Chondrocyte (in vitro differentiated cells): ENCODE measurements at places on chromosomes 12 and 14. TPM values are rescaled to one million over a fixed set of nuclear protein-coding genes. Genes with fewer than 3 reads are reported as not detected.

DNA sequence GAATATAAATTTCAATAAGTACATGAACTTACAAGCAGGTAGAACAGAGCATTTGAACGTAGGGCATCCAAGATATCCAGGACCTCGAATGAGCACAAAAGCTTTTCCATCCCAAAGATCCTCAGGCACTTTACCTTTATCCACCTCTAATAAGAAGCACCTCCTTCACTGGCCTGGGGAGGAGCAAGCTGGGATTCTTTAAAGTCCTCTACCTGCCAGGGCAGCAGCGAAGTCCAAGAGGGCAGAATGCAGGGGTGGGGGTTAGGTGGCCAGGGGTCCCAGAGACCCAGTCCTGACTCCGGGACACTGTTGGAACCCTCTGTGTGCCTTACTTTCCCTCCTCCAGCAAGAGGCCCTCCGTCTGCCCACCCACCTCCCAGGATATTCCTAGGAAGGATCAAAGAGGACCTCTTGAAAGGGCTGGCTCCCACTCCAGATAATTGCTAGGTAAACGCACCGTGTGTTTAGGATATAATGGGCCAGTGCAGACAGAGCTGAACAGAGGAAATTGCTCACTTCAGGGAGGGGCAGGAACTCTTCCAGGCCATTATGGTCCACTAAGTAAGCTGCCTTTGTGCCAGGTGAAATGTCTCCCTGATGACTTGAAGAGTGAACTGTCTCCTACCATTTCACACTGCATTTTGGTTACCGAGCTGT, 68.1 kb downstream of the TTC9 start:
- no peak for DNase-seq

DNA sequence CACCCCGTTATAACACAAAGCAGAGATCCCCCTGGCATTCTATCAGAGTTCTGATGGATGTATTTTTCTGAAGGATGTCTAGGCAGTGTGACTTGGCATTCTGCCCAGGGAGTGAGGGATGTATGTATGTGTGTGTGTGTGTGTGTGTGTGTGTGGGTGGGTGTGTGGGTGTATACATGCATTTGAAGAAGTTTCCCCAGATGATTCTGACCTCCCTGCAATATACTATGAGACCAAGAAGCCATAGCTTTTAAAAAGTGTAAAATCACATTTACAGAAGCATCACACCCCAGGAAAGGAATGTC, 59.7 kb upstream of the NAP1L1 start:
- no peak for DNase-seq

DNA sequence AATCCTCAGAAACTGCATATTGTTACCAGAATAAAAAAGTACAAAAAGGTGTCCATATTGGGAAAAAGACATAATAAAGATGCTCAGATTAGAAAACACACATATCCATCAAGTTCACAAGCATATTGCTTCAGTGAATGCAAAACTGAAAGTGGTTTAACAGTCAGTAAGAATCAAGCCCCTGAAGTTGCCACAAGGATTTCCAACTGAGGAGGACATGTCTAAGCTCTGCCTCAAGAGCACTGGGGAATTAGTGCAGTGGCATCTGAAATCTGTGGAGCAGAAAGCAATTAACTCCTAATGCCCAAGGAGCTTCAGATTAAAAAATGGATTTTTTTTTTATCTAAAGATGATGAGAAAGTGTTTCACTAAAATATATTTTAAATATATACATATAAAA, 113.2 kb downstream of the DENND5B start:
- DNase-seq, result no peak

- no peak for DNase-seq
Observed at GRCh38 chr14:91405241-91405721, 12.3 kb downstream of the CCDC88C start.

DNA sequence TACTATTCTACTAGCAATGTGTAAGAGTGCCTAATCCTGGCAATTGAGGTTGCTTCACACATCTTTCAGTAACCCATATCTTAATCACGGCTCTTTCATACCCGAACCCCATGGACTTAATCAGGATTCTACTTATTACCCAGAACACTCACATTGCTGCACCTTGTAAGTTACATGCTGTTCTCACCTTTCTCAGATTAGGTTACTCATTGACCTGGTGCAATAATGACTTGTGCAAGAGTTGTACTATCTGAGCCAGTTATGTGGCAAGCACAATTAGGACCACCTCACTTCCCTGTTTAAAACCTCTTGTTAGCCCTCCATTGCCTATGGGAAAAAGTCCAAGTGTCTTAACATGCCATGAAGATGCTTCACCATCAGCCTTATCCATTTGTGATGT, 306.7 kb upstream of the E2F7 start:
- no peak for DNase-seq

DNA sequence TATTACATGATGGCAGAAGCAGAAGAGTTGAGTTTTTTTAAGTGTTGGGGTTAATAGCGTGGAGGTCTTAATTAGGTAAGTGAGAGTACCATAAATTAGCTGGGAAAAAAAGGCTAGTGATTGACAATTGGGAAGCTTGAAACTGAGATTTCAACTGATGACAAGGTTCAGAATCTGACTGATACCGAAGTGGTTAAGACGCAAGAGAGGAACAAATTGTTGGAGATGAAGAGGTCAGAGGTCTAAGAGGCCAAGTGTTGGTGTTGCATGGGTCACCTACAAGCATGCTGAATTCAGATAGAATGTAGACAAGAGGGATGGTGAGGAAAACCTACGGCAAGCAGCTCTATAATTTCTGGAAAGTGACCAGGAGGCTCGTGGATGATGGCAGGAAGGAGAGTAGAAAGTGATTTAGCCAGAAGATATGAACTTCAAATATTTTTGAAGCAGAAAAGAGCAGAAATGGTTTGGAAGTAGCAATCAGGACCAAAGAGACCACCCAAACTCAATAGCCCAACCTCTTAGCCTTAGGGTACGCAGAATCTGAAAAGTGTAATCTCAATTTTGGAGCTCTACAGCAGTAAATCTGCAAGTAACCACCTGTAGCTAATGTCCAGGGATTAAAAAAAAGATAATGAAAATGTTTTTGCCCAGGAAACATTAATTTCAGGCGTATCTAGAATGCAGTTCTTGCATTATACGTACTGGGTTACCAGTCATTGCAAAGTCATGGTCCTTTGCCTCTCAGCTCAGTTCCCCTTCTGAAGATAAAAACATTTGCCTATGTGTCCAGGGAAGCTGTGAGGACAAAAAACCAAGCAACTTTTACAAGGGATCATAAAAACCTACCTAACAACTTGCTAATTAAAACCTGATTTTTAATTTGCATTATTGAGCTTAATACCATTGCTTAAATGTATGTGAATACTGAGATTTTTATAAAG, 1.7 kb upstream of the TMPO start:
- no peak for DNase-seq

DNA sequence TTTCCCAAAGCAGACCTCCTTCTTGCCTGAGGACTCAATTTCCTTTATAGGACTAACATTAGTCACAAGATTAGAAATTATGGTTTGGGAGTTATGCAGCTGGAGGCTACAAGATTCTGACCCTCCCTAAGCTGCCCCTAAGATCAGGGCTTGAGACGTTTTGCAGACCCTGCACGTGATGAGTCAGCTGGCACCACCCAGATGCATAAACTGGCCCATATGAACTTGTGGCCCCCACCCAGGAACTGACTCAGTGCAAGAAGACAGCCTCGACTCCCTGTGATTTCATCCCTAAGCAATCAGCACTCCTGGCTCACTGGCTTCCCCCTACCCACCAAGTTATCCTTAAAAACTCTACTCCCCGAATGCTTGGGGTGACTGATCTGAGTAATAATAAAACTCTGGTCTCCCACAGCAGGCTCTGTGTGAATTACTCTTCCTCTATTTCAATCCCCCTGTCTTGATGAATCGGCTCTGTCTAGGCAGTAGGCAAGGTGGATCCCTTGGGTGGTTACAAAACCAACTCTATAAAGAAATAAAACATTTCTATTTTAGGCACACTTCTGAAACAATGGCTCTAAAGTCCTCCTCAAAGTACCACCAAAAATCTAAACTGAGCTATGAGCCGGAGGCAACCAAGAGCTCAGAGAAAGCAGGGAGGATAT, 233.4 kb downstream of the TMEM132D start:
- no peak for DNase-seq

GRCh38 chr12:89252284-89252683, 100.0 kb downstream of the DUSP6 start:
- DNase-seq, result no peak

DNA sequence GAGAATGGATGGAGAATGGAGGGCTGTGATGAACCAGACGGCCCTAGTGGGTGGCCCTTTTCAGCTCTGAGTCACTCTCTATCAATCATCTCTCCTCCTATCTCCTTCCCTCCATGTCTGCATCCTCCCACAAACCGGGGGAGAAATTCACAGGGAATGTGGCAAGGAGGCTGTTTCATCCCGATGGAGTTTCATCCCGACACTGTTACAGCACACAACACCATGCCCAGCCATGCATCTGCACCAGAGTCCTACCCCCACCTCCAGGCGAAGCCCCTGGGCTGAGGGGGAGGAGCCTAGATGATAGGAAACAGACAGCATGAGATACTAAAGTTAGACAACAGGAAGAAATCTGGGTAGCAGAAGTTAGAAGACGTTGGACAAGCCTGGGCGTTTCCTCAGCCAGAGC, 20.8 kb downstream of the SLC8B1 start:
- no peak for DNase-seq

DNA sequence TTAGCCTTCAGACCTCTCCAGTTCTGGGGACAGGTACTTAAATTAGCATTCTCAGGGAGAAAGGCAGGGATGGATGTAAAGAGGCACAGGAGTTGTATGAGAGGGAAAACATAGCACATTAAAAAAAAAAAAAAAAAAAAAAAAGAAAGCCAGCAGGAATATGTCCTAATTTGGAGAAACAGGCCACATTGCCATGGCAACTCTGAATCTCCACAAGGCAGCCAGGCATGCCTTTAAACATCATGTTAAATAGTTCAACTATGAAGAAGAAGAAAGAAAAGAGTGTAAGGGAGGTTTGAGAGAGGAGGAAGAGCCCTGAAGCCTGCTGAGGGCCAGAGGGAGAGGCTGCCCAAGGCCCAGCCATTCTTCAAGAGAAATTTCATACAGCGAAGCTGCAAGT, 145.8 kb downstream of the GRIN2B start:
- no peak for DNase-seq

- DNase-seq, result no peak
Observed at GRCh38 chr12:54028314-54029201, at the start of gene HOXC6. TSS of gene HOXC6 (plus strand) at chr12:54028440. CDS start at chr12:54028522, 82 bp downstream.

DNA sequence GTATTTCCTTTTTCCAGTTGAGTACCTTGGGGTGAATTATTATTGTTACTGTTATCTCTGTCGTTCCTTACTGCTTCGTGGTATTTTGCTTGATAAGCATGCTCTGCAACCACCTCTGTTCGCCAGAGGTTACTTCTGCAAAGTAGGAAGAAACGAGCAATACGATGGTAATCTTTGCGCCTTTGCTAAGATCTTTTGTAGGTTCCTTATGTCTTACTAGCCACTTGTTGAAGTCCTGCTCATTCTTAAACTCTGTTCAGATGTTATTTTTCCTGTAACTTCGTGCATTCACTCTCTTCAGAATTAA, 729 bp upstream of the M6PR start:
- no peak for DNase-seq

DNA sequence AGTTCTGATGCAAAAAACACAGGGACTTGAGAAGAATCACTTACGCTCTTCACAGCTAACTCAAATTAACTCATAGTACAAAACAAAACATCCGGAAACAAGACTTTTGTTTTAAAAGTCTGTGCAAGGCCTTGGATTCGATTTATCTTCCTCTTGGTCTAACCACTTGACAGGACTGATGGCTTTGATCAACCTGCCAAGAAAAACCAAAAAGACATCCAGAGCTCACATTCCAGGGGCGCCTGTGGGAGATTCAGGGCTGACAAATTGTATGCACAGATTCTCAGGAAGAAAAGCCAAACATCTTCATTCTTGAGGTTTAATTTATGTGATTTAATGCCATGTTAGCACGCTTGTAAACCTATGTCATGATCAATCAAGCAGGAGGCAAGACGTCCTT, 129.1 kb upstream of the TMCC3 start:
- no peak for DNase-seq

DNA sequence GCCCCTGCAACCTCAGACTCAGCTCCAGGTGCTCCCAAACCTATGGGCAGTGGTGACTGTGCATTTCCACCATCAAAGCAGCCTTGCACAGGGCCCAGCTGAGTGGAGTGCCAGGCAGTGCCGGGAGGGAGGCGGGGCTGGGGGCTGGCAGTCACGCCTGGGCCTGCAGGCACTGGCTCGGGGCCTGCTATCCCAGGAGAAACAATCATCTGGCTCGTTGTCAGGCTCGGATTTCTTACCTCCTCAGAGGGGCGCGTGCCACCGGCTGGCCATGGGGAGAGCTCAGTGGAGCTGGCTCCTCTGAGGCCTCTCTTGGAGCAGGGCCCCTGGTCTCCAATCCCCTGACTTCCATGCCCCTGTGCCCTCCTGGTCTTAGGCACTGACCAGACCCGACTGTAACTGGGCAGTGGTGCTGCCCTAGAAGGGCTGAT, 20.2 kb upstream of the PPP1R13B start:
- DNase-seq, result no peak

- DNase-seq, result no peak
Observed at GRCh38 chr12:14403711-14404196, 38.3 kb downstream of the ATF7IP start.

- DNase-seq, result no peak
Observed at GRCh38 chr12:70883855-70884254, 36.7 kb downstream of the PTPRR start.

GRCh38 chr12:30243426-30243825, 452.2 kb downstream of the IPO8 start:
- DNase-seq, result no peak

DNA sequence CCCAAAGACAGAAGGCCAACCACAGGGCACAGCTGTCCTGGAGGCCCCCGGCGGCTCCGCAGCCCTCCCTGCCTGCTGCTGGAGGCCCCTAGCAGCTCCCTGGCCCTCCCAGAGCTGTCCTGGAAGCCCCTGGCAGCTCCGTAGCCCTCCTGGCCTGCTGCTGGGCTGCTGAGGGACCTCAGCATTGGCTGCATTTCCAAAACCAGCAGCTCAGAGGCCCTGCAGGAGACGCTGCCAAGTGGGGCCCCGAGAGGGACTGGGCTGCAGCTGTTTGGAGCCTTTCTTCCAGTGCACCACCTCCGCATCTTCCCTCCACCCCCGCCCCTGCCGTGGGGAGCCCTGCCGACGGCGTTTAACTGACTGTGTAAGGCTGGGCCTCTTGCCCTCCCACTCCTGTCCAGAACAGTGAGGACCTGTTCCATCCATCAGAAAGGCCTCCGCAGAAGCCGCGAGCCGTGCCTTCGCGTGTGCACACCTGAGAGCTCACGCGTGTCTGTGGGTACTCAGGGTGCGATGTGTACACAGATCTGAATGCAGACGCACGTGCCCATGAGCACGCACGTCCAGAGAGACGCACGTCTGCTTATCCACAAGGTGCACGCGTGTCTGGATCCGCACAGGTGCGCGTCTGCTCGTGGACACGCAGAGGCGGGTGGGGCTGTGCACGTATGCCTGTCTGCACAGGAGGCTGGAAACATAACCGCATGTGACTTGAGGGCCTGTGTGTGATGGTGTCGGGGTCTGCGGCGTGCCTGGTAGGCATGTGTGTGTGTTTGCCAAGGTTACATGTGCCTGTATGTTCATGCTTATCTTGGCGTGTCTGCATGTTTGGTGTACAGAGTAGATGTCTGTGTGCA, 57.0 kb upstream of the FBRSL1 start:
- no peak for DNase-seq

Gene LRRC10
- not detected in 3 replicates for total RNA-seq

Gene CLEC1B
- not detected in 3 replicates for total RNA-seq

Gene P2RX2
- total RNA-seq, result not detected in 3 replicates

Gene NELL2
- total RNA-seq, result not detected in 3 replicates

Gene IFNG-AS1
- total RNA-seq, result 0.18 to 0.20 TPM in 2 of 3 replicates, not detected in the other

Gene BDKRB2
- 0.21 to 0.29 TPM (median 0.27 TPM) in 3 replicates for total RNA-seq

Gene DIO2
- 0.79 to 87.0 TPM (median 1.4 TPM) in 3 replicates for total RNA-seq

Gene CCDC197
- total RNA-seq, result not detected in 3 replicates
